Activated T-cell treated with anti-CD3 and anti-CD28 coated beads, Interleukin-2, amount 50 U/mL, for 72 hours (primary cell): ENCODE measurements at places on chromosomes 12 and 14. TPM values are rescaled to one million over a fixed set of nuclear protein-coding genes. Genes with fewer than 3 reads are reported as not detected.
A peak's percentile ranks its signal among the peaks of the same experiment; 100 is the strongest.

DNA sequence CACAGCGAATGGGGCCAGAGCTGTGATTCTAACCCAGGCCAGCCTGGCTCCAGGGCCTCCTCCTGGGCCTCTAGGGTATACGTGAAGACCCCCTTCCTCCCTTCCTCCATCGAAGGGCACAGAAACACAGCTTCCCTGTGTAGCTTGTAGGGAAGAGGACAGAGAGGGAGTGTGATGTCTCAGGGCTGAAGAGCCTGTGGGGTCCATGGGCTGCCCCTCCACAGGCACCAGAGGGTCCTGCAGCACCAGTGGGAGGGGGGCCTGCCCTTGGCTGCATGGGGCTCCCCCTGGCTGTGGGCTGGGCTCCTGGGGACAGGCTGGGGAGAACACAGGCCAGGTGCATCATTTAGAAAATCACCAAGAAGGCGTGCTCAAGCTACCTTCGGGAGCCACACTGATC, 178.5 kb downstream of the CALM1 start:
- no peaks in the 10 kb centered on the region for H3K27me3 ChIP-seq
- H3K4me3 ChIP-seq, result no peak overlapping the region
- DNase-seq, result no peak
- no peaks in the 10 kb centered on the region for H3K36me3 ChIP-seq
- no peak overlapping the region for H3K27ac ChIP-seq

GRCh38 chr12:63064080-63064479, 86.9 kb downstream of the AVPR1A start:
- no peaks in the 10 kb centered on the region for H3K36me3 ChIP-seq
- no peak overlapping the region for H3K27ac ChIP-seq
- no peak overlapping the region for H3K4me3 ChIP-seq
- H3K27me3 ChIP-seq, result peaks cover 12% of the 10 kb centered on the region

DNA sequence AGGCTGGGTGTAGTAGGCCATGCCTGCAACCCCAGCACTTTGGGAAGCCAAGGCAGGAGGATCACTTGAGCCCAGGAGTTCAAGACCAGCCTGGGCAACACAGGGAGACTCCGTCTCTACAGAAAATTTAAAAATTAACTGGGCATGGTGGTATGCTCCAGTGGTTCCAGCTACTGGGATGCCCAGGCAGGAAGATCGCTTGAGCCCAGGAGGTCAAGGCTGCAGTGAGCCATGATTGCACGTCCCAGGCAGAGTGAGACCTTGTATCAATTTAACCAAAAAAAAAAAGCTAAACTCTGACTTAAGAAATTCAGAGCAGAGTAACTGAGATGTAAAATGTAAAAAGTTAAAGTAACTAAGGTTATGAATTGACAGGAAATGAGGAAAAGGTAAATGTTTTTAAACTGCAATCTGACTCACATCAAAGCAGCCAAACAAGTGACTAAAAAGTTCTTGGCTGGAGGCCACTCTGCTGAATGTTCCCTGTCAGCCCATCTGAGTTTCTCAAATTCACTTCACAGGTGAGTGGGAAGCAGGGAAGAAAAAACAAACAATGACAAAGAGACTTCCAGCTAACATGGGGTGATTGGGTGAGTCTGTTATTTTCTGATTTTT, 21.3 kb downstream of the PRKD1 start:
- DNase-seq, result no peak
- H3K36me3 ChIP-seq, result no peaks in the 10 kb centered on the region
- no peak overlapping the region for H3K4me3 ChIP-seq
- no peaks in the 10 kb centered on the region for H3K27me3 ChIP-seq
- no peaks in the 10 kb centered on the region for H3K4me1 ChIP-seq

DNA sequence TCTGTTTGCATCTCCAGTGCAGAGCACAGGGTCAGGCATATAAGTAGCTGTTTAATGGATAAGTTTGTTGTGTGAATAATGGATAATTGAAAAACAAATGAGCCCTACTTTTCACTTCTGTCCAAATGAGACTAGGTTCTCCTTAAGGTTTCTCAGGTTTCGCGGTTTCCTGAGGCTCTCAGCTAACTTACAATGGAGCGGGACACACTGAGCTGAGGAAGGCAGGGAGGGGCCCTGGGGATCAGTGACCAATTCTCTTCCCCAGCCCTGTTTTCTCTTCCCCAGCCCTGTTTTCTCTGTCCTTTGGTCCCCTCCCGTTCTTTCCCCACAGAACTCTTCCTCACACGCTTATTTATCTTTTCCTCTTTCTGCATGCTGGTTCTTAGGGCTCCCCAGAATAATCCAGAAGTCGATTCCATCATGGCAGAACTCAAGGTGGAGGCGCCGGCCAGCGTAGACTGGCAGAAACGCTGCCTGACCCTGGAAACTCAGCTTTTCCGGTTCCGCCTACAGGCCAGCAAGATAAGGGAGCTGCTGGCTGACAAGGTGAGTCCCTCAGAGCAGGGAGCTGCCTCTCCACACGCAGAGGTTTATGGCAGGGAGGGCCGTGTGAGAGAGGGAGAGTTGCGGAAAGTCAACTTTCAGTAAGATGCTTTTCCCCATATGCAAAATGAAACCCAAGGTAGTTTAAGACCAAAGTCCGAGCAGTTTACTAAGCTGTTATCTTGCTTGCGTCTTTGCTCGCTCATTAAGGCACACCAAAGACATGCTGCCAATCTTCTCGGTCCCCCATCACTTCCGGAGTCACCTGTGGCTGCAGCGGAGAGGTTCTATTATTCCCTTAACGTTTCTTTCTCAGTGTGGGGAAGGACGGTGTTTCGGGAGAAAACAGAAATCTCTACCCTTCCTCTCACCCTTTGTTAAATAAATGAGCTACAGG, 8.6 kb downstream of the PLEKHH1 start:
- H3K27ac ChIP-seq, result no peak overlapping the region
- peak overlapping the region; percentile 57 for H3K4me3 ChIP-seq
- H3K36me3 ChIP-seq, result peaks cover 1% of the 10 kb centered on the region
- peak; percentile 31 for DNase-seq
- peaks cover 24% of the 10 kb centered on the region for H3K27me3 ChIP-seq

DNA sequence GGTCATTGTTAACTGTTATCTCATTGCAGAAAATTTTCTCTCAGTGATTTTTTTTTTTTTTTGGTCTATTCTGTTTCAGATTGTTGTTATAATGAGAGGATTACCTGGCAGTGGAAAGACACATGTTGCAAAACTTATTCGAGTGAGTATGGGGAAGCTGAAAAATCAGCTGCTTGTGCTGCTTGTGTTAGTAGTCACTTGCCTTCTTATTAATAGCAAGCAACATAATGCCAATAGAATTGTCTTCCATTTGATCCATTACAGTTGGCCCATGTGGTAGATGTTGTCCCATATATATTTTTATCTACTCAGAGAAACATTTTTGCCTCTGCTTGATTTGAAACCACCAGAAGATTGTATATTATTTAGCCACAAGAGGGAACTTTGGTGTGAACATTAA, 53.0 kb downstream of the YLPM1 start:
- H3K27ac ChIP-seq, result no peak overlapping the region
- H3K4me1 ChIP-seq, result peaks cover 5% of the 10 kb centered on the region
- H3K4me3 ChIP-seq, result no peak overlapping the region
- no peak for DNase-seq

DNA sequence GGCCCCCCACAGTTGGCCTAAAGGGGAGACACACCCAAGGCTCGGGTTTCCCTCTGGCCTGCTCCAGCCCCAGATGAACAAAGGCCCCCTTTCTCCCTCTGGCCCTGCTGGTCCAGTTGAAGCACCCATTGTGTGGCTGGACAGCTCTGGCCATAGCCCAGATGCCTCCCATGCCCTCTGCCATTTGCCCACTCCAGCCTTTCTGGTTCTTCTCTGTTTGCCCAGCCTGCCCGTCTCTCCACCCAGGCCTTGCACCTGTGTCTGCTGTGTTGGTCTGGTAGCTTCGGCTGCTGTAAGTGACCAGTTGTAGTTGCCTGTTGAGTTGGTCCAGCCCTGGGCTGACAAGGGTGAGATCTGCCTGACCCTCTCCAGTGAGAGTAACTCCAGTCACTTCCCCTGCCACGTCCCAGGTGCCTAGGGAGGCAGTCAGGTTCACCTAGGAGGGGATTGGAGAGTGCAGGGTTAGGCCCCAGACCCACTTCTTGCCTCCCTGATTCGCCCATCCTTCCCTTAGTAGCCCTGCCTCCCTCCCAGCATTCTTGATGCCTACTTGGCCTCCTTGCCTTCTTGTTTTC, 3.0 kb downstream of the B4GALNT1 start:
- peaks cover 70% of the 10 kb centered on the region for H3K27me3 ChIP-seq
- DNase-seq, result no peak
- H3K4me3 ChIP-seq, result no peak overlapping the region
- no peaks in the 10 kb centered on the region for H3K36me3 ChIP-seq
- peaks cover 28% of the 10 kb centered on the region for H3K4me1 ChIP-seq
- no peak overlapping the region for H3K27ac ChIP-seq

DNA sequence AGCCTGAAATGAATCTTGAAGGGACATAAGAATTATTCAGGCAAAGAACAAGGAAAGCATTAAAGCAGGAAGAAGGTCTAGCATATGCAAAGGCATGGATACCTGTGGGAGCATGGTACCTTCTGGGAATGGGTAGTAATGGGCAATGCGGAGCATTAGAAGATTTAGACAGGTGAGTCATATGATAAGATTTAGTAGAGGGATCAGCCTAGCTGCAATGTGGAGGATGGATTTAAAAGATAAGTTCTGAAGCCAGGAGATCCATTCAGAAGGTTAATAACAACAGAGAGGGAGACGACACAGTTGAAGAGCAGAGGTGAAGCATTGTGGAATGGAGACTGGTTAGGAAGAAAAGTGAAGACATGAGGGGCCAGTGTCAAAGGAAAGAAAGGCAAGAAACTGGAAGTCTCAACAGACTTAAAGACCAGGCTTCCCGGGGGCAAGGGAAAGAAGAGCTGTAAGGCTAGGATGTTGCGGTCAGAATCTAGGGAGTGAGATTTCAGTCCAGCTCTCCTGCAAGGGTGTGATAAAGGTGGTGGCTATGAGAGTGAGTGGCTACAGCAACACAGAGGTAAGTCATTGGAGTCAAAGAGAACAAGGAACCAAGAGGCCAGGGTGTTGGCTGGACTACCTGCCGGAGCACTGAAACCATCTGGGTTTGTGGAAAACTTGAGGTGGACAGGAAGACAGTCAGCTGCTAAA, 5.6 kb upstream of the STAT6 start:
- no peak overlapping the region for H3K4me3 ChIP-seq
- H3K27ac ChIP-seq, result no peak overlapping the region
- DNase-seq, result no peak
- H3K36me3 ChIP-seq, result no peaks in the 10 kb centered on the region

The MMP14 gene
- 6.8 TPM for total RNA-seq

The KCNMB4 gene
- total RNA-seq, result 1.6 TPM

The CACNB3 gene
- total RNA-seq, result 15.1 TPM

The C14orf180 gene
- total RNA-seq, result not detected

The ASIC1 gene
- 12.4 TPM for total RNA-seq

The JPH4 gene
- total RNA-seq, result 1.5 TPM

The USP44 gene
- total RNA-seq, result 8.4 TPM

The BATF gene
- total RNA-seq, result 171 TPM

The LHX5 gene
- 0.07 TPM for total RNA-seq

The P2RX2 gene
- not detected for total RNA-seq
